AG04450 (cell line): ENCODE measurements at places on chromosomes 3 and 15. TPM values are rescaled to one million over a fixed set of nuclear protein-coding genes. Genes with fewer than 3 reads are reported as not detected.

DNA sequence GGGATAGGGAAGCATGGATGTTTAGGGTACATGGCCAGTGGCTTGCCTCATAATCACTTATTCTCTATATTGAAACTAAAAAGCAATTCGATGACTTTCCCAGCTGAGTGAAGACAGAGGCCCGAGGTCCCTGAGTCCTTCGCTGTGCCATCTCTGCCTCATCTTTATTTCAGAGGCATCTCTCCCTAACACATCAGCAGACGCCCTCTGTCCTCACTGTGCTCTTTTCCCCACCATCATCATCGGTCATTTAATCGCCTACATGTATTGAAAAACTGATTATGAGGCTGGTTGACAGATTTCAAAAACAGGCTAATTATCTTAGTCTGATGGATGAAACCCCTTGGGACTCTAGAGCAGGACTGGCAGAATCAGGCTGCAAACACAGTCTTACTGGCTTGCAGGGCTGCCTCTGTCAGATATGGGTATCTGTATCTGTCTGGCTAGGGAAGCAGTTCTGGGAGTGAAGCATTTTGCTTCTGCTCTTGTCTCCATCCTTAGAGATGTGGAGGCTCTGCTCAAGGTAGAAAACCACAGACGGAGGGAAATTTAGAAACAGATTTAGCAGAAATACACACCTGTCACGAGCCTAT is 291.0 kb upstream of the CHRM5 start:
- no peak for DNase-seq

DNA sequence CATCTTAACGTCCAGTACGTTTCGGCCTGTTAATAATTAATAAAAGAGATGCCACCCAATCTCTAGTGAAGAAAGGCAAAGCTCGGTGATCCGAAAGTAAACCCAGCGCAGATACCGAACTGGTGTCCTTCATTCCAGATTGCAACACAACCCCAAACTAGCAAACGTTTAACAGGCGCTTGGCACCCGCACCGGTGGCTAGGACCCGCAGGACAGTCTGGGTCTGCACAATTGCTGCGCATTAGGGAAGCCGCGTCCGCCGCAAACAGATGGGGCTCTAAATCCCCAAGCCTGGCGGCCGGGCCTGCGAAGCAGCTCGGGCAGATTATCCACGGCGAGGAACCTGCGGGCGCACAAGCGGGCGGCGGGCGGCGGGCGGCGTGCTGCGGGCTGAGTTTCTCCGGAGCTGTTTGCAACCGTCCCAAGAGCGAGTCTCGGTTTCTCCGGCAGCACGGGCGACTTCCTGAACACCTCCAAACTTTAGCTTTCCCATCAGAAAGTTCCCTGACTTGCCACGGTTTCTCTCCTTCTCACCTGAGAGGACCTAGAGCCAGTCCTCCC is 112.1 kb upstream of the ICE2 start:
- no peak for DNase-seq

GRCh38 chr3:58008141-58009025 is at the start of gene FLNB:
TSS of gene FLNB (plus strand) at chr3:58008422. CDS start at chr3:58008565, 143 bp downstream.
- DNase-seq = no peak

- no peak for DNase-seq
Observed at GRCh38 chr15:101162701-101163483, 89.0 kb downstream of the CHSY1 start.

DNA sequence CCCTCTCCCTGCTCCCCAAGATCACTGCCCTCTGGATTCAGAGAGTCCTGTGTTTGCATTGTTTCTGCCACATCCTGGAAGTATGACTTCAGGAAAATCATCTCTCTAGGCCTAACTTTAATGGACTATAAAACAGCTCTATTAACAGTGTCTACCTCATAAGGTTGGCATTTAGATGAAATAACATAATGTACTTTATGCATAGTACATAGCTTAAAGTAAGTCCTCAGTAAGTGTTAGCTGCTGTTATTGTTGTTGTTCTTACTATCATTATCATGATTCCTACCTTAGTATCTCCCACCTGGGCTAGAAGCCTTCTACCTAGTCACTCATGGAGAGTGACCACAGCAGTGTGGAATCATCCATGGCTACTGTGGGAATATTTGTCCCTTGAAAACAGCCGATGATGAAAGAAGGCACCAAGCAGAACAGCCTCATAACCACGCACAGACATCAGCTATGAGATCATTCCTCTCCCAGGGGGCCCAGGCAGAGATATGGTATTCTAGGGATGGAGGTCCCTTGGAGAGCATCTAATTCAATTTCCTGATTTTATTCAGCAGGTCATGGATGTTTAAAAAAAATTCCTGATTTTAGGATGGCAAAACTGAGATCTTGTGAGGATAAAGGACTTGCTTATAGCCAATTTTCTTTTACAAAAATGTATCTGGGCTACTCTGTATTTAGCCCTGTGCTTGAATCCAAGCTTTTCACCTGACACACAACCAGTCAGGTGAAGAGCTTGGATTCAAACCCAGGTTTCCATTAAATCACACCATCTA is 1.9 kb downstream of the FSD2 start:
- DNase-seq = no peak

GRCh38 chr3:16504692-16505091 is 8.8 kb downstream of the RFTN1 start:
- no peak for DNase-seq

- DNase-seq = no peak
Observed at GRCh38 chr3:16301507-16301906, 36.5 kb downstream of the OXNAD1 start.

- no peak for DNase-seq
Observed at GRCh38 chr3:53163444-53164387, 2.7 kb downstream of the PRKCD start.

GRCh38 chr15:81809543-81809942 is 236.3 kb downstream of the MEX3B start:
- no peak for DNase-seq

DNA sequence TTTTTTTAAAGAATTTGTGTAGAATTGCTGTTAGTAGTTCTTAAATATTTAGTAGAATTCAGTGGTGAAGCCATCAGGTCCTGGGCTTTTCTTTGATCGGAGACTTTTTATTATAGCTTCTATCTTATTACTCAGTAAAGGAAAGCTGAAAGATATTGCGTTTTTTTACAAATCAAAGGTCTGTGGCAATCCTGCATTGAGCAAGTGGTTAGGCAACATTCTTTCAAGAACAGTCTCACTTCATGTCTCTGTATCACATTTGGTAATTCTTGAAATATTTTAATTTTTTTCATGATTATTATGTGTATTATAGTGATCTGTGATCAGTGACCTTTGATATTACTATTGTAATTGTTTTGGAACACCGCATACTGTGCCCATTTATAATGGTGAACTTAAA is 140.8 kb downstream of the UNC13C start:
- no peak for DNase-seq

DNA sequence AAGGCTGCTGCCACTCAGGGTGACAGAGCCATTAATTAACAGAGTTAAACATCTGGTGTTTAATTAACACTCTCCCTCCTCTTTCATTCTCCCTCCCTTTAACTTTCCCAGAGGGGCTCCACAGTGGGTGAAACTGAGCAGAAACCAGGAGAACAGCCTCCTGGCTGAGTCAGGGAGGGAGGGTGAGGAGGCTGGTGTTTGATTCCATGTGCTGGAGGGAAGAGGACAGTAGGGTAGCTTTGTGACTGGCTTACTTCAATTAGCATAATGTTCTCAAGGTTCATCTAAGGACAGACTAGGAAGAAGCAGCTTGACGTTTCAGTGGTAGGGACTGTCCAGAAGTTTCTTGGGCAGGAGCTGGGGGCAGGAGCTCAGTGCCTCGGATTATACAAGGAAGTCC is 62.8 kb downstream of the SEMA5B start:
- no peak for DNase-seq

DNA sequence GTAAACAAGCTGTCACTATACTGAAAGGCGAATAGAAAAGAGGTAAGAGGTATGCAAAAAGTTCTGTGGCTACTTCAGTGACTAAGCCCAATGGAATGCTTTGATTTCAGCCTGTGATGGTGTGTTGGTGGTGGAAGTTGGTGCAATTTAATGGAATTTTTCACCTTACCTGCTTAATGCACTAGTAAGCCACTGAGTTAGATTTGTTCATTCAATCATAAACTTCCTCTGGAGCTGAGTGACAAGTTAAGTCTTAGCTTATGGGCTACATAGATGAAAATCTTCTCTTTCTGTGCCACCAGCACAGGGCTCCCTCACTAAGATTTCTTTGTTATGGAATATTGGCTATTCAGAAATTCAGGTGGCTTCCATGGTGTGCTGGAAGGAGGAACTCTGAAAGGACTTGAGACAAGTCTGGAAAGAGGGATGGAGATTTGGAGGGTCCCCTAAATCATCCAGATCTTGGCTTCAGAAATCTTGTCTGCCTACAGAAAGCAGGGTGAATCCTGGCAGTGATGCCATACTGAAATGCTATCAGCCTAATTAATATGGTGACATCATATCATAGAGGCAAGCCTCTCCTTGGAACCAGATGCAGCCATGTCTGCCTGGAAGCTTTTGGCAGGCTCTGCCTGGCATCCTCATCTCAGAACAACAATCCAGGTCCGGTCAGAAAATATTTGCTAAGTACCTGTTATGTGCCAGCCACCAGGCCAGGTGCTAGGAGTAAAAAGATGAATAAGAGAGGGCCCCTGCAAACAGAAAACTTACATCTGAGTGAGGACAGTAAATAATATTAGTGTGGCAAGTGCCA is 8.1 kb upstream of the GAP43 start:
- DNase-seq = no peak

DNA sequence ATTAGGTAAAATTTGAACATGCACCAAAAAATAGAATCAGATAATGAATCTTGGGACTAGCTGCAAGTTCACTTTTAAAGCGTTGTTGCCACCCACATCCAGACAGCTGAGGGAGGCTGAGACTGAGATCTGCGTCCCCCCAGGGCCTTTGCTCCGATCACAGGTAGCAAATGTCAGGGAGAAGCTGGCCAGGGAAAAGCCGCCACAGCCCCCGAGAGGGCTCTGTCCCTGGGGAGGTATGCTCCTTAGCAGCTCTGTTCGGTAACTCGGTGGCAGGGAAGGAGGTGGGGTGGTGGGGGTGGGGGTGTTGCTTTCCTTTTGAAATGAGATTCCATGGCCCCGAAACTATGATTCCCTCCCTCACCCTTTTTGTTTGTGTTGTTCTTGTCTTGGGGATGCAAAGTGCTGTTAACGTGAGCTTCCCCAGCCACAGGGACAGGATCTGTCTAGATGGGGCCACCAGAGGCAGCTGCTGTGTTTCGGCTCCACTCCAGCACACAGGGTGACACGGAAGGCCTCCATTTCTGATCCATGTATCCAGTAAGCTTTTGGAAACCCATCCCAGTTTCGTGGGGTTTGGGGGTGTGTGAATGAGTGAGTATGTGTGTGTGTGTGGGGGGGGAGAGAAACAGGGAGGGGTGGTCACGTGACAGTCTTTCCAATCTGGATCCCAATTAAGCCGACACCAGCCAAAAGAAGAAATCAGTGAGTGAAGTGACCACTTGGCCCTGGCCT is 1.1 kb upstream of the MINAR1 start:
- no peak for DNase-seq

DNA sequence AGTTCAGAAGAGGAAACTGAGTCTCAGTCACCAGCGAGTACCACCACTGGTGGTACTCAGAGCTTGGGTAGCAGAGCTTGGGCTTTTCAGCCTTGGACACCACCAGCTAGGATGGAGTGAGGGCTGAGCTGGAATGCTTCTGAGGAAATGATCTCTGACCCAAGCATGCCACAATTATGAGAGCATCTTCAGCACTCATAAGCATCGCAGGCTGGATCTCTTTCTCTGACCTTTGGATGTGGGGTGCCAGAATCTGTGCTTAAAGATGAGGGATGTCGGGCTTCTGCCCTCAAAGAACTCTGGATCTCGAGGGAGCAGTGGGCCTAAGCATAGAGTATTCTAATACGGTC is 36.4 kb downstream of the ZNF710 start:
- peak; percentile 37 for DNase-seq

- DNase-seq = no peak
Observed at GRCh38 chr3:53496984-53497383, 2.6 kb downstream of the CACNA1D start.

GRCh38 chr15:78244101-78244500 is 9.7 kb upstream of the ACSBG1 start:
- DNase-seq = no peak

DNA sequence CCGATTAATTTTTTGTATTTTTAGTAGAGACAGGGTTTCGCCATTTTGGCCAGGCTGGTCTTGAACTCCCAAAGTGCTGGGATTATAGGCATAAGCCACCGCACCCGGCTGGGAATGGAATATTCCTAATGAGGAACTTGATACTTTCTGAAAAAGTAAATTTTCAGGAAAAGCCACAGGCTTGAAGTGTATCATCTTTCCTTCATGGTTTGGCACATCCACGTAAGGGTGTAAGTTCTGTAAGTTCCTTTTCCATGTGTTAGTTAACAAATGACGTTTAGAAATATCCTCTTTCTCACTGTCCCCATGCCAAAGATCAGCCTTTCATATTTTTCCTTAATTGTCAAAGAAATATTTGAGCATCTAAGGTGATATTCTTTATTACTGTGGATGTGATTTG is 24.9 kb downstream of the TMEM45A start:
- DNase-seq = no peak

DNA sequence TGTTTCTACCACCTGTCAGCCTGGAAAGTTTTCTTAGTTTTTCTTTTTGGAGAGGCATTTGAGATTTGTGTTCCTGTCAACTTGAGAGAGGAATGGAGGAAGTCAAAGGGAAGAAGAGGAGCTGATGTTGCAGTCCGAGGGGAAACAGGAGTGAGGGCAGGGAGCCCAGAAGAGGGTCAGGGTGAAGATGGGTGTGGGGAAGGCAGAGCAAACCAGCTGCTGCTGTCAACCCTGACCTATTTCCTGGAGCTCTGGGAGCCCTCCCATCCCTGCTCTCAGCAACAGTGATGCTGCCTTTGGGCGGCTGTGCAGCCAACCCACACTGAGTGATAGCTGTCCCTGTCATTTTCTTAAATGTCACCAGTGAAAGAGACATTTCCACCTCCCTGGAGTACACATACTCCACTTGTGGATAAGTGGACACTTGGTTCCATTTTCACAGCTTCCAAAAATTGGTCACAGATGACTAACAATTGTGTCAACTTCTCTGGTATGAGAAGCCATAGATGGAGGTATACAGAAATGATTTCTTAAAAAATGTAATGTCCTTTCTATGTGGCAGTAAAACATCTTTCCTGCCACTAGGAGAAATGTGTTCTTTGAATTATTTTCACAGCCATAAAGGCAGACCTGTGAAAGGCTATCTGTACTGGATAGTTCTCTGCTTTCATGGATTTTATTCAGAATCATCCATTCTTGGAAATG is 556.3 kb upstream of the TBL1XR1 start:
- no peak for DNase-seq

- no peak for DNase-seq
Observed at GRCh38 chr3:13014755-13015285, 58.4 kb downstream of the IQSEC1 start.

The CCDC13 gene
- polyA plus RNA-seq = 0.20 TPM in 1 of 2 replicates, not detected in the other

The PPM1L gene
- polyA plus RNA-seq = 0.26 and 0.33 TPM in 2 replicates

The GOLGA6L1 gene
- polyA plus RNA-seq = not detected in 2 replicates

The ALDH1L1 gene
- not detected in 2 replicates for polyA plus RNA-seq

The LRTM1 gene
- not detected in 2 replicates for polyA plus RNA-seq

The TMEM87A gene
- 27.2 and 37.4 TPM in 2 replicates for polyA plus RNA-seq

The ANO10 gene
- polyA plus RNA-seq = 71.9 and 87.1 TPM in 2 replicates

The TARS3 gene
- polyA plus RNA-seq = 7.2 and 8.5 TPM in 2 replicates

The SPATA12 gene
- not detected in 2 replicates for polyA plus RNA-seq

The KBTBD8 gene
- 1.9 and 2.0 TPM in 2 replicates for polyA plus RNA-seq
